ENCODE measurements at places on chromosomes 6 and 20.
A peak's percentile ranks its signal among the peaks of the same experiment; 100 is the strongest.

DNA sequence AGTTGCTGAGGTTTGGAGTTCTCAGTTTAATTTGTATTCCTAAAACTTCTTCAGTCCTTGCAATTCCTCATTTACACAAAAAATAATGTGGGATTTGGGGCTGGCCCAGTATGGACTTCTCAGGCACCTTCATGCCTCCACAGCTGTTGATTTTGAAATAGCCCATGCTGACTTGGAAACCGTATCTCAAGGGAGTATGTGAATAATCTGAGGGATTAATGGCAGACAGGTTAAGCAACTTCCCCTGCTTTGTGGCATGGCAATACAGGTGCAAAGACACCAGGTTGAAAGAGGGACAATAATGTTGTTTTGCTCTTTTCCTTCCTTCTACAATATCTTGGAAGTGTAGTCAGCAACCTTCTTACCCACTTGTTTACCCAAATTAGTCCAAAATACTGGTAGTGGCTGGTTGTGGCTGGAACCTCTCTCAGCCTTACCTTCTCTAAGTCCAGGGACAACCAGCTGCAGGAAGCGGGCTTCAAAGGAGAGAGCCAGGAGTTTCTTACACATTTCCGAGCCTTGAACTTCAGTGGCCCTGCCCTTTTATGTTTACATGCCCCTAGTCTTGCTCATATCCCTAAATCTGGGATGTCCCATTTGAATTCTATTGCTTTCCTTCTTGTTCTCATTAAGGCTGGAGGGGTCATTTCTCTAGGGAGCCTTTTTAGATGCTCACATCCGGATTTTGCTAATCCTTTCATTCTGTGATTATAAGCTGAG is 44.1 kb upstream of the ADGRF1 start:
- DNase-seq, result no peak

DNA sequence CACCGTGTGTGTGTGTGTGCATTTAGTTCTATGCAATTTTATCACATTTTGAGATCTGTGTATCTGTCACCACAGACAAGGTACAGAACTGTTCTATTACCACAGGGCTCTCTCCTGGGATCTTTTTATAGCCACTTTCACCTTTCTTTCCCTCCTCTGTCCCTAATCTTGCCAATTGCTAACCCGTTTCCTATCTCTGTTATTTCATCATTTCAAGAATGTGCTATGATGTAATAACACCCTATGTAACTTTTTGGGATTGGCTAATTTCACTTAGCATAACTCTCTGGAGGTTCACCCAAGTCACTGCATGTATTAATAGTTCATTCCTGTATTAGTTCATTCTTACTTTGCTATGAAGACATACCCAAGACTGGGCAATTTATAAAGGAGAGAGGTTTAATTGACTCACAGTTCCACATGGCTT is 657.7 kb downstream of the QKI start:
- no peak for DNase-seq

GRCh38 chr6:132734694-132735236 is 20.9 kb upstream of the VNN1 start:
- DNase-seq, result no peak

GRCh38 chr6:11130605-11131004 is 19.1 kb upstream of the ERVFRD-1 start:
- DNase-seq, result no peak

DNA sequence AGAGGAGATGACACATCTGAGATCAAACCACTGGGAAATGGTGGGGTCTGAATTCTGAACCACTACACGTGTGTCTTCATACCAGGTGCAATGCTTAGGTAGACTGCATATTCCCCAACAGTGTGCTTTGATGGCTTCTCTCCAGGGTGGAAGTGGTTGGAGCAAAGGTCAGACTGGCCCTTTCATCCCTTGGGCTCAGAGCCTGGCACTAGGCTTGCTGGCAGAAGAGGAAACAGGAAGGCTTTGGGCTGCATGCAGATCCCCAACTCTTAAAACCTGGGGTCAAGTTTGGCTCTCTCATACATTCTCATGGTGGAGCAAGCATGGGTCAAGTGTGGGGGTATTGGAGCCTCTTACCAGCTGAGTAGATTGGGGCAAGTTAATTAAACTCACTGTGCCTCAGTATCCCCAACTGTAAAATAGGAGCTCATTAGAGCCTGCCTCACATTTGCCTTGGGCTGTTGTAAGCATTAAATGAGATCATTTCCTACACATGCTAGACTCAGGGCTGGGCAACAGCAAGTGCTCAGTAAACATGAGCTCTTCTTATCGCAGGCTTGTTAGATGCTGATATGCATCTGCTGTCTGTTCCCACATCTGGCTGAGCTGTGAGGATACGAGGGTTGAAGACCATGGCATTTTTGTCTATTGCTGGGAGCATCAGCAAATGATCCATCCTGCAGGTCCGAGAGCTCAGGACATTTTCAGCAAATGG is 51.6 kb upstream of the FAM83D start:
- peak; percentile 22 for DNase-seq

GRCh38 chr6:87832025-87832825 is 130.2 kb upstream of the AKIRIN2 start:
- DNase-seq, result peak; percentile 13

- DNase-seq, result no peak
Measured at GRCh38 chr6:35385457-35386202, 43.3 kb downstream of the PPARD start.

DNA sequence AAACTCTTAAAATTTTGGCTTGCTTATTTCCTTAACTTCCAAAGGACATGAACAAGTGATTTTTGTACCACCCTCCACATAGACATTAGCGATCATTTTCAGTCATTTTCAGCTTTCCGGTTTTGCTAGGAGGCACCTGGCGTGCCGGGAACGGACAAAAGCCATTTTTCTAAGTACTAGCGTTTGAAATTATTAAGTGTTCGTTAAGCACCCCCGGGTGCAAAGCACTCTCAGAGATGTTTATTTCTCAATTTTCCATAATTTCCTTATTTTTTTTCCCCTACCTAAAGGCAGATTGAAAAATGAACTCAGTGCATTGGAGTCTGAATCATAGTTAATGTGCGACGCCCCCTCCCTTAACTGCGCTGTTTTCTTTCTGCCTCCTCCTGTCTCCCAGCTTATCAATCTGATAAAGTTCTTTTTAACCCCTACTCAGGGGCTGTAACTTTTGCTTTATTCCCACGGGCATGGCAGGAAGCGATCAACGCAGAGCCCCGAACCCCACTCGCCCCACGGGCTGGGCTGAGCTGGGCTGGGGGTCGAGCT is 58.2 kb downstream of the ZNF831 start:
- DNase-seq, result no peak

- no peak for DNase-seq
Measured at GRCh38 chr20:50526403-50526989, 16.3 kb downstream of the PTPN1 start.

DNA sequence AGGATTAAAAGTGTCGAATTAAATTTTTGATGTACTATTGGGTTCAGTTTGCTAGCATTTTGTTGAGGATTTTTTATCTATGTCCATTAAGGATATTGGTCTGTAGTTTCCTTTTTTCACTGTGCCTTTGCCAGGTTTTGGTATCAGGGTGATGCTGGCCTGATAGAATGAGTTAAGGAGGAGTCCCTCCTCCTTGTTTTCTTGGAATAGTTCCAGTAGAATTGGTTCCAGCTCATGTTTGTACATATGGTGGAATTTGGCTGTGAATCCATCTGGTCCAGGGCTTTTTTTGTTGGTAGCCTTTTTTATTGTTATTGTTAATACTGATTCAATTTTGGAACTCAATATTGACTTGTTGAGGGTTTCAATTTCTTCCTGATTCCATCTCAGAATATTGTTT is 141.8 kb downstream of the SIM1 start:
- no peak for DNase-seq

GRCh38 chr6:48765352-48765961 is 654.5 kb upstream of the PTCHD4 start:
- DNase-seq, result no peak

GRCh38 chr6:21914121-21914973 is 320.8 kb downstream of the SOX4 start:
- peak; percentile 69 for DNase-seq

DNA sequence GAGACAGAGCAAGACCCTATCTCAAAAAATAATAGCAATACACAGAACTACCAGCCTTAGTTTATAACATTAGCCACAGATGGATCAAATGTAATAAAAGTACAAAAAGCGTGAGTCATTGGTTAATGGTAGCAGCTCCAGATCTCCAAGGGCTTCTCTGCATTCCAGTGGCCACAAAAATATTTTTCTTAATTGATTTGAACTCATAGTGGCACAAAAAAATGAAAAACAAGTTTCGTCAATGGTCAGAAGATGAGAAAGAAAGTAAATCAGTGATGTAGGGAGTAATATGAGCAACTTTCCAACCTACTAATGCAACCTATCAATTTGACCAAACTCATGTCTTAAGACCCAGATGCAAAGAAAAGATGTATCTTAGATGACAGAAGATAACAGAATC is 79.6 kb downstream of the CEP57L1 start:
- DNase-seq, result no peak

DNA sequence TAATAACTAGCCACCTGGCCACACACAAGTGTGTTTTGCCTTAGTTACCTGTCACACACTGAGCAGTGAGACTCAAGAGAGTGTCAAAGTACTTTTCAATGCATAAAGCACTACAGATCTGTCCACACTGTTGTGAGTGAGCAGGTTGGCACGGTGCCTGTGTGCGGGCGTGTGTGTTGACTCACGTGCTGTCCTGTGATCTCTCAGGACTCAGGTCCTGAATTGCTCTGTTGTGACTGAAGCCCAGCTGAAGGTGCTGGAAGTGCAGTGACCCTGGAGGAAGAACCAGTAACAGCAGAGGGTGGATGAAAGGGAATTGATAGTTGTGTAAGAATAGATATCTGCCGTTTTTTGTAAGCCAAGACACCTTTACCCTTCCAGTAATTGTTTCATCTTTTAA is 18.3 kb downstream of the SLC16A10 start:
- DNase-seq, result no peak

GRCh38 chr20:9583151-9583550 is 68.8 kb downstream of the LAMP5 start:
- no peak for DNase-seq

DNA sequence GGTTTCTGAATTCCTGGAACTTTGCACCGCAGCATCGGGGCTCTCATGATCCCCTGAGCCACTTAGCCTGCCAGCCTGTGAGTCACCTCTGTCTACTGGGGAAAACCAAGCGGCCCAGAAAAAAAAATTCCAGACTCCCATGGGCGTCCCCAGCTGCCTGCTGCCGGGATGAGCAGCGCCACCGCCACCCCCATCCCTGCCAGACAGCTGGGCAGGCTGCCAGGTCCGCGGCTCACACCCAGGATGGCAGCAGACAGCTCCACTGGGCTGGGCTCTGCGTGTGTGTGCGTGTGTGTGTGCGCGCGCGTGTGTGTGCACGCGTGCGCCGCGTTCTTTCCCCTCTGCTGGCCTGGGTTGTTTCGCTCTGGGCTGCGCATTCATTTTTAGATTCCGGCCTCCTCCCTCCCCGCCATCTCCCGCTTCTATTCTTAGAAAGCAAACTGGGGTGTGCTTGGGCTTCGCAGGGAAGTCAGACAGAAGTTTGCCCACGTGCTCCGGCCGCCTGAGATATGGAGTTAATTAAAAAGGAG is 38.9 kb upstream of the PMEPA1 start:
- DNase-seq, result peak; percentile 26

DNA sequence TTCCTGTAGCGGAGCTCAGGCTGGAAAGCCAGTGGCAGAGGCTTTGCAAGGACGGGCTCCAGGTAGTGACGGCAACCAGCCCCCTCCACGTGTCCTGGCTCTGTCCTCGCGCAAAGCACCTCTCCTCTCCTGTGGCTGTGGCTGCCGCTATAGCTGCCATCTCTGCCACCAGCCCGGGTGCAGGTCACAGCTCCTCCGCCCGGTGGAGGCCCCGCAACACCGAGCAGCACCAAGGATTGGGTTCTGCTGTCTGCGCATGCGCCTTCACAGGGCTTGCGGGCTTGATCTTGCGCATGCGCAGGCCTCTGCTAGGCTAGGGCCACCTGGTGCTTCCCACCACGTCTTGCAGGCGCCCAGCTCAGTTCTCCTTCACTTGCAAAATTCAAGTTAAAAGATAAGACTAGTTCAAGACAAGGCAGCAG is 625.4 kb downstream of the QKI start:
- DNase-seq, result peak; percentile 11

DNA sequence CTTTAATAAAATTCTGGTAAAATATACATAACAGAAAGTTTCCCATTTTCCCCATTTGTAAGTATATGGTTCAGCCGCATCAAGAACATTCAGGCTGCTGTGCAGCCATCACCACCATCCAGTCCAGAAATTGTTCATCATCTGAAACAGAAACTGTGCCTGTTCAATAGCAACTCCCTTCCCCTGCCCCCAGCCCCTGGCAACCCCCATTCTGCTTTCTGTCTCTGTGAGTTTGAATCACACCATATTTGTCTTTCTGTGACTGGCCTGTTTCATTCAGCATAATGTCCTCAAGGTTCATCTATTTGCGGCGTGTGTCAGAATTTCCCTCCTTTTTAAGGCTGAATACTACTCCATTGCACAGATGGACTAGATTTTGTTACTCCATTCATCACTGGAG is 19.1 kb downstream of the VSTM2L start:
- DNase-seq, result no peak

GRCh38 chr6:53410508-53411258 is 61.9 kb upstream of the ELOVL5 start:
- DNase-seq, result peak; percentile 22

GRCh38 chr20:48632017-48632824 is 195.6 kb downstream of the PREX1 start:
- no peak for DNase-seq

DNA sequence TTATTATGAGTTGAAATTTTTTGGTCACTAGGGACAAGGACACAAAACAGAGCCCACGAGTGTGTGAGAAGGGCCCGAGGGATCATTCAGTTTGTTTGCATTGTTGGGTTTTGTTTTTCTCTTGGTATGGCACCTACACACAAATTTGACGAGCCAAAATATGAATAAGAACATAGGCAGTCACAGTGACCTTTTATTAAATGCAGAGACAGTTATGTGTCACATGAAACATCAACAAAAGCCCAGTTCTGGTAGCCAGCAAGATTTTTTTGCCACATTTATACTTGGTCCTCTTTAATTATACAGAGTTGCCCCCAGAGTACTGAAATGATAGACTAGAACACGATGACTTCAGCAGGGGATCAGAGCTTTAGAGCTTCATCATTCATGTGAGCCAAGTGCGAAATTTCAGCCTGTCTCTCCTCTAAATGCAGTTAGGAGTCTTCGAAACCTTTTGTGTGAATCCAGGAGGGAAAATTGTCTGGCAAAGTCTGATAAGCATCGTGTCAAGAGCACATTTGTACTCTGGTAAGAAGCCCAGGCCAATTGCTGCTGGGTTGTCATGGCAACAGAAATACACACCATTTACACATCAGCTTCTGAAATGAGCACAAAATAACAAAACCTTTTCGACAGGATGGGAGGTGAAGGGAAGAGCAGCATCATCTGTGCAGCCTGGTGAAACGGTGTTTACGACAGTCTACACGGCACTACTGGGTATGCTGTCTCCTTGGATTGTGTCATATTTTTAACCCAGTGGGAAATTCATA is 79.2 kb upstream of the RIPOR2 start:
- peak; percentile 84 for DNase-seq

DNA sequence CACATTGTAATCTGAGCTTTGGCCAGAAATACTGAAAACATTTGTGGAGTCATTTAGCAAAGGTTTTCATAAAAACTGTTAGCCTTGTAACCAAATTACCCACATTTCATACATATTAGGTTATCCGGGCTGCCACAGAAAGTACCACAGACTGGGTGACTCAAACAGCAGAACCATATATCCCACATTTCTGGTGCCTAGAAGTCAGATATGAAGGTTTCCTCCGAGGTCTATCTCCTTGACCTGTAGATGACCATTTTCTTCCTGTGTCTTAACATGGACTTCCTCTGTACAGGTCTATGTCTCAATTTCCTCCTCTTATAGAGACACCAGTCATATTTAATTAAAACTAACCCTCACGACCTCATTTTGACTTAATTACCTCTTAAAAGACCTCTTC is 49.5 kb upstream of the SMIM28 start:
- no peak for DNase-seq

All from stimulated activated naive CD4-positive, alpha-beta T cell (primary cell).